K562 (cell line): ENCODE measurements at places on chromosomes 13 and 19.

- no peak for DNase-seq
Measured at GRCh38 chr19:41535029-41535622, 40.8 kb upstream of the CEACAM21 start.

DNA sequence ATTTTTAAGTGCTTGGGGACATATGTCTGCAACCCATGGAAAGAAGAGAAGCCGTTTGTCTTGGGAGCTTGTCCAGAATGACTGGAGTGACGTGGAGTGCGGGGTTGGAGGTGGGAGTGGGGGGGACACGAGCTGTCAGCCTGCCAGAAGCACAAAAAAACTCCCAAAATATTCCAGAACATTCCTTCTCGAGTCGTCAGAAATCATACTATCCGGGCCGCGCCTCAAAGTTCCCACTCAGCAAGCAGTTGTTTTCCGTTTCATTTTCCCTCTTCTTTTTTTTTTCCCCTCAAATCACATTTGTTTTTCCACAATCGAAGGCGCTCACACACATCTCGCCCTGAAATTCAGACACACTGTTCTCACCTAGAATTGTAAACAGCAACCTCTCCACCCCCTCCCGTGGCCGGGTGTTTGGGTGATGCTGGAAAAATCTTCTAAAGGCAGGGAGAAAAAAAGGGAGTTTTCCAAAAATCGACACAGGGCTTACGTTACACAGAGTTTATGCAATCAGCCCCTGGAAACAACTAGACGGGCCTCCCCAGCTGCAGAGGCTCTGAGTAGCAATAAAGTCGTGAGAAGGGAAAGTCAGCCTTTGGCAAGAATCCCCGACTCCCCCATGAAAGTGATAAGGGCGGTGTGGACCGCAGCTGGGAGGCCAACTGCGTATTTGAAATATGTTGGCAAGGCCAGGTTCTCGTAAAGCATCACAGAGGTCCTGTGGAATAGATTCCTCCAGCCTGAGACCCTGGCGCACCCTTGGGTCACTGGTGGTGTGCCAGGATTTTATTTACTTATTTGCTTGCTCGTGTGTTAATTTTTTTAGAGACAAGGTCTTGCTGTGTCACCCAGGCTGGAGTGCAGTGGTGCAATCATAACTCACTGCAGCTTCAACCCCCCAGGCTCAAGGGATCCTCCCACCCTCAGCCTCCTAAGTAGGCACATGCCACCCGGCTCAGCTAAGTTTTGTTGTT lies 31.2 kb upstream of the KLF2 start:
- peak; percentile 68 for DNase-seq

- no peak for DNase-seq
Measured at GRCh38 chr13:46387064-46387851, at the start of gene RUBCNL. TSS of gene RUBCNL (minus strand) at chr13:46387252. CDS start at chr13:46372475, 14,777 bp downstream.

GRCh38 chr19:35721374-35721773 lies 3.6 kb downstream of the KMT2B start:
- no peak for DNase-seq

DNA sequence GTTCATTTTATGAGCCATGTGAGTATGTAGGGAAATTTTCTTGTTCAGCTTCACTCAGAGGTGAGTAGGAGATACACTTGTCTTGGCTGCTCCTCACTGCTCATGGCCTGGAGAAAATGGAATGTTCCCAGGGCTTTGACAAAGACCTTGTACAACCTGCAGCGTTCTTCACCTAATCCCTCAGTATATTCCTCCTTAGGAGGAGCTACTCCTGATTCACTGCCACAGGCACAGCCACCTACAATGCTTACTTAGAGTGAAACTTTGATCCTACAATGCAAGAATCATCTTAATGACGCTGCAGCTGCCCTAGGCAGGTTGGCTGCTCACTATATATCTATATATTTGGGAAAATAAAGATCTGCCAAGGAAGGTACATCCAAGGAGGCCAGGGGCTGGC lies 364.2 kb downstream of the KLF5 start:
- no peak for DNase-seq

DNA sequence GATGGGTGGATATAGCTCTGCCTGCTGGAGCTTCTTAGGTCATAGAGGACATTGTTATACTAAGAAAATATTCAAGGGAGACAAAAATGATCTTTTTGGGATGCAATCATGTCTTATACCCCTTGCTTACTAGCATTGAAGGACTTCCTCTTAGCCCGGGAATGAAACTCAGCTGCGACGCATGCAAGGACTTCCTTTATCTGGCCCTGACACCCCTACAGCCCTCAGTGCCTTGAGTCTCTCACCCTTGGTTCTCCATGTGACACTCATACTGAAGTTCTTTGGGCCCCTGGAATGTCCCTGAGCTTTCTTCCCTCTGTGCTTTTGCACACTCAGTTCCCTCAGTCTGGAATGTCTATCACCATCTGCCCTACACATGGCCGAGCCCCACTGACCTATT lies 72.5 kb upstream of the MTIF3 start:
- no peak for DNase-seq

GRCh38 chr19:14761607-14762006 lies 16.8 kb downstream of the ADGRE2 start:
- DNase-seq: no peak

DNA sequence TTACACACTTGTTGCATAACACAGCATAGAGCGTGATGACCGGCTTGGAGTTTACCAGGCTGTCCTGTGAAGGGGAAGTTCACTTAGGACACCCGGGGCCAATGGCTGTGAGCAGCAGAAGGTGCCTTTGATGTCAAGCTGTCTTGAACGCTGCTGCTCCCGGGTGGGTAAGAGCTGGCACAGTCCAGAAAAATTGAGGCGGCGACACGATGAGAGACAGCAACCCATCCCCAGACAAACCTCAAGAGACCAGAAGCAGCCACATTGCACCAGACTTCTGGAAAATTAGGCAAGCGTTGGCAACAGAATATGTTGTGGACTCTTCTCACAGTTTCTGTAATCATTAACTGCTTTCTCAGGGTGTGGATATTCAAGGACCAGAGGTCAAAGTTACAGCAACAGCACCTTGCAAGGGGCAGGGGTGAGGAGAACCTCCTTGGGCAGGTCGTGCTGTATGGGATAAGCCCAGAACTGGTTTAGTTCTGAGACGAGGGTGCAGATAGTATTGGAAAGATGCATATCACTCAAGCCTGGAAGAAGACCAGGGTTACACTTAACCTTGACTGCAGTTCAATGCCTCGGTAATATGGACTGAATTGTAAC lies 10.1 kb downstream of the NFILZ start:
- DNase-seq: no peak

DNA sequence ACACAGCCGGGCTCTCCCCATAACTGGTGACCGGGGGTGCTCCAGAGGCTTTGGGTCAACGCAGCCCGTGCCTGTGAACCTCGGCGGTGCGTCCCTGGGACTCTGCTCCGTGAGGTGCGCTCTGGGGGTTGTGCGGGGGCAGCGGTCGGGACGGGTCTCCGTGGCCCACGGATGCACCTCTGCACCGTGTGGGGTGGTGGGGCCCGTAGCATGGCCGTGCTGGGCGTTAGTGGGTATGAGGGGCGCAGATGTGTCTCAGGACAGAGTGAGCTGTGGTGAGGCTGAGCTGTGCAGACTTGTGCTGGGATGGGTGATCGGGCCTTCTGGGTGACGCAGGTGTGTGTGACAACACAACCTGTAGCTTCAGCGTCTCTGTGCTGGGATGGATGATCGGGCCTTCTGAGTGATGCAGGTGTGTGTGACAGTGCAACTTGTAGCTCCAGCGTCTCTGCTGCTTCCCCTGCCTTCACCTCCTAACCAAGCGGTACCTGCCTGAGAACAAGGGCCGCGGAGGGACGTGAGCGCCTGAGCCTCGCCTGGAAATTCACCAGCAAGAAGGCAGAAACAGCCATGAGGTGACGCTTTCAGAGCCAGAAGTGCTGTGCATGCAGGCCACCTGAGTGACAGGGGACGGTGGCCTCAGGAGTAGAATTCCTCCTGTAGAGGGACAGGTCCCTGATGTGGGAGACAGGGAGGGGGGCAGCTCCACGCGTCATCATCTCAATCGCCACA lies 599 bp downstream of the ZNF331 start:
- no peak for DNase-seq

DNA sequence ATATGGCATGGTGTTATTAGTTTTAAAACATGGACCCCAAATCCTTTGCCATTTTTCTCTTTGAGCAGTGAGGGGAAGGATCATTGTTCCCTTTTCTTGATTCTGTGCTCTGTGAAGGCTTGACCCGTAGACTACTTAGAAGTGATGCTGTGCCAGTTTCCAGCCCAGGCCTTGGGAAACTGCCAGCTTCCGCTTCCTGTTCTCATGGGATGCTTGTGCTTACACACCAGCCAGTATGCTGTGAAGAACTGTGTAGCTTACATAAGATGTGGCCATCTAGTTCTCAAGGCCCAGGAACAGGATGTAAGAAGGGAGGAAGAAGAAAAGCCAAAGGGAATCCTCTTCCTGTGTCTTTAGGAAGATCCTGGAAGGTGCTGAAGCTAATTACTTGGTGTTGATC lies 180.9 kb downstream of the PCCA start:
- no peak for DNase-seq

GRCh38 chr19:13965926-13966683 lies 13.8 kb downstream of the DCAF15 start:
- no peak for DNase-seq

GRCh38 chr13:46577696-46578589 lies 25.0 kb downstream of the LRCH1 start:
- no peak for DNase-seq

- DNase-seq: no peak
Measured at GRCh38 chr19:32040236-32040635, 305.2 kb upstream of the ZNF507 start.

- no peak for DNase-seq
Measured at GRCh38 chr13:113933901-113934300, 40.0 kb downstream of the C13orf46 start.

GRCh38 chr13:28185256-28185655 lies 46.9 kb downstream of the PAN3 start:
- DNase-seq: no peak

DNA sequence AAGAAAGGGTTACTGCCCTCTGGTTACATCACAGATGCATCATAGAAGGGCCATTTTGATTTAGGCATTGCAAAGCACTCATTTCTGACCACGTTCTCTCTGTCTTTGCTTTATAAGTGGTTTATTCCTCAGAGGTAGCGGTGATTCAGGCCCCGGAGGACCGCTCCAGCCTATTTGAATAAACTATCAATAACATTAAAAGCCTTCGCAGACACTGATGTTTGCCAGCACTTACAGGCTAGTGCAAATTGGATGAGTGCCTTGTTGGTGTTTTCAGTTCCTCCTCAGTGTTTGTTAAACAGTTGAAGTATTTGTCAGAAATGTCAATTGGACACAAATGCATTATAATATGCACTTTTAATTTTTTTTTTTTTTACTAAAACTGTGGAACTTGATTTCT lies 120.2 kb downstream of the RXFP2 start:
- DNase-seq: no peak

GRCh38 chr19:45049073-45049736 lies 10.4 kb downstream of the CLASRP start:
- DNase-seq: no peak

GRCh38 chr19:18422530-18423191 lies 3.5 kb downstream of the SSBP4 start:
- DNase-seq: no peak

DNA sequence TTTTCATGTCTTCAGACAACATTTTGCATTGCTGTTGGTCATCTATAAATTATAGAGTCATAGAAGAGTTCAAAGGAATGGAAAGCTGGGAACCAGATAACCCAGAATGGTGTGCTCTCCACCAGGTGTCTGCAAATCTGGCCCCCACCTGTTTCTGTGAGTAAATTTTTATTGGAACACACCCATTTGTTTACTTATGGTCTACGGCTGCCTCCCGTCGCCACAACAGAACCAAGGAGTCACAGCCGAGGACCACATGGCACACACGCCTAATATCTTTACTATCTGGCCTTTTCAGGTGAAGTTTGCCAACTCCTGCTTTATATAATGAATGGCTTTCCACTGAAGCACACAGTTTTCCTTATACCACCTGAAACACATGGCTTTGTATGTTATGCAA lies 58.2 kb downstream of the EFNB2 start:
- no peak for DNase-seq

GRCh38 chr19:44643605-44644401 lies at the start of gene PVR:
TSS of gene PVR (plus strand) at chr19:44643910. CDS start at chr19:44644097, 187 bp downstream.
- DNase-seq: peak; percentile 58

- no peak for DNase-seq
Measured at GRCh38 chr19:53389571-53389970, 5.4 kb upstream of the ZNF765 start.

- DNase-seq: peak; percentile 82
Measured at GRCh38 chr19:10112895-10113591, 1.6 kb downstream of the P2RY11 start.

DNA sequence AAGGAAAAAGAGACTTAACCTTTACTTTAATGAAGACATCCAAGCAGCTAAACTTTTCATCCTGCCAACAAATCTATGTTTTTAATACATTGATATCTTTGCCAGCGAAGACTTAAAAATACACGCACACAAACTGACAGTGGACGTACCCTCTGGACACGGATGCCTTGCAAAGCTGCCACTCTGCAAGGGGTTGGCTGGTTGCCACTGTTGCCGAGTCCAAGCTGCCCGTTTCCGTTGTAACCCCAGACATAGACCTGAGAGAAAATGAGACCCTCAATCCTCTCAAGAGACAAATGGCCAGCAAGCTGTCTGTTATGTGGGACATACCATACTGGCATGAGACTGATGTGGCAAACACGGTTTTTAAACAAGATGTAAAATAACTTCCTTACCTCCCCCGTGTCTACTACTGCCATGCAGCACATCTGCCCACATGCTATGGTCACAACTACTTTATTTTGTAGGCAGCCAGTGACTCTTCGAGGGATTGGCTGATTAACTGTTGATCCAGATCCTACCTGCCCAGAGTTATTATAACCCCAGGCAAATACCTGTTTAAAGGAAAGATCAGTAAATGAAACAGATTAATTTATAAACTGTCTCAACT lies 21.2 kb downstream of the RCBTB2 start:
- no peak for DNase-seq

- DNase-seq: no peak
Measured at GRCh38 chr19:37955986-37956385, 49.0 kb downstream of the SIPA1L3 start.

GRCh38 chr13:43428545-43429296 lies 358.1 kb downstream of the ENOX1 start:
- DNase-seq: no peak
